ENCODE measurements at places on chromosomes 1 and 21. TPM values are rescaled to one million over a fixed set of nuclear protein-coding genes. Genes with fewer than 3 reads are reported as not detected.

The AKR7A3 gene
- total RNA-seq = 0.93 TPM

GRCh38 chr1:219317762-219318353 is 144.2 kb downstream of the LYPLAL1 start:
- DNase-seq = no peak

- DNase-seq = no peak
Observed at GRCh38 chr1:207103892-207104373, at the start of gene C4BPA. Gene C4BPA, plus strand, starts transcription at chr1:207104233. Its CDS starts 8,793 bp downstream, at chr1:207113026.

The MR1 gene
- 13.5 TPM for total RNA-seq

The OR2W3 gene
- total RNA-seq = not detected

DNA sequence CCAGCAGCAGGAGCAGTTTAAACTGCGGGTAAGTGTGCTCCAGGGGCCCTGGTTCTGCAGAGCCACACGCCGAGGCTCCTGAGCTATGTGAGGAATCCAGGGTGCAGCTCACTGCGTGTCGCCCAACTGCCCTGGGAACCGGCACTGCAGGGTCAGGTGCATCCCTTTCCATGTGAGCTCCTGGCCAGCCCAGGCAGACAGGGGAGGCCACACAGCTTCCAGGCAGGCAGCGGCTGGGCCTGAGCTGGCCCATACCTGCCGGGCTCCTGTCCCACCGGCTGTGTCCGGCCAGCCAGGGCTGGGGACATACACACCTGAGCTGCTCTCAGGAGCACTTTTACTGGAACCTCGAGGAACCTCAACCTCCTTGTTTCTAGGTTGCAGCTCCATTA is 18.6 kb upstream of the COL18A1 start:
- no peak for DNase-seq

GRCh38 chr1:93595266-93595665 is 86.4 kb downstream of the BCAR3 start:
- no peak for DNase-seq

The CR1L gene
- total RNA-seq = 1.4 TPM

- no peak for DNase-seq
Observed at GRCh38 chr1:176838276-176838995, 326.1 kb downstream of the ASTN1 start.

The PADI6 gene
- total RNA-seq = not detected

GRCh38 chr1:22375601-22376000 is 76.0 kb upstream of the ZBTB40 start:
- no peak for DNase-seq

- no peak for DNase-seq
Observed at GRCh38 chr1:201093561-201093960, 18.7 kb downstream of the CACNA1S start.

The AIM2 gene
- total RNA-seq = 23.6 TPM

The DMRTA2 gene
- total RNA-seq = not detected

DNA sequence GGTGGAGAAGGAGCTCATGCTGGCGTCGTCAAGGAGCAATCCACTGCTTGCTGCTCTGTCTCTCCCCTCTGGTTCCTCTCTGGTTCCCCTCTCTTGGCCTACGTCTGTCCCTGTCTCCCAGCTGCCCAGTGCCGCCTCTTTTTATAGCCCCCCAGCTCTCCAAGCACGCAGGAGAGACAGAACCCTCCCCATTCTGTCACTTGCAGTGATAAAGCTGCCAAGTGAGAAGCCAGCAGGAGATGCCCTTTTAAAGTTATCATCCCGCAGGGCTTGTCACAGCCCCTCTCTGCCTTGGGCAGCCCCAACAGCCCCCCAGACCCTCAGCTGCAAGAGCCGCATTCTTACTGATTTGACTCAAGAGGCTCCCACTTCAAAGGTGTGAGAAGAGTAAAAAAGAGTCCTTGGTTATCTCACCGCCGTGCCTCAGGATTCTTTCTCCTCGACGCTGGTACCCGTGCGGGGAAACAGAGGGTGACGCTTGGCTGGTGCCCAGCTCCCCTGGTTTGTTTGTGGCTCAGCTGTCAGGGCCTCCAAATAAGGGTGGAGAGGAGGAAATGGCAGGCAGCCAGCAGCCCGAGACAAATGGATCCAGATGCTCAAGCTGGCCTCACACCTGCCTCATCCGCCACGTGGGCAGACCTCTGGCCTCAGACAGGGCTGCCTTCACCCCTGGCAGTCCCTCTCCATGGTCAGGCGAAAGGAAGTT is at the start of gene NPPA:
NPPA (minus strand) TSS at position 117 of the 706 bp plus-strand sequence; CDS start at position 18, 99 bp downstream.
- no peak for DNase-seq

The OR2L5 gene
- total RNA-seq = 0.16 TPM

The TMEM50B gene
- 11.0 TPM for total RNA-seq

DNA sequence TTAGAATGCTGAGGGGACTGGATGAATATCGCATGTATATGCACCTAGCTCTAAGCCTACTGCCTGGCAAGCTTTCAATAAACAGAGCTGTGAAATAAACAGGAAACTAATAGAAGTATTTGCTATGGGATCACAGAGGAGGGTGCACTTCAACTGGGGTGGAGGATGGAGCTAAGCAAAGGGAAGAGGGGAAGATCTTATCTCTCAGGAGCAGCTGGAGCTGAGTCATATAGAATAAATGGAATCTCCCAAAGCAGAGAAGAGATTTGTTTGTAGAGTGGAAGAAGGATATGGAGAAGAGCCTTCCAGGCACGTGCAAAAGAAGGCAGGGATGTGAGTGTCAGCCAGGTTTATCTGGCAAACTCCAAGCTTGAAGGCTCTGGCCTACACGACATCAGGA is 17.0 kb upstream of the KCNA10 start:
- DNase-seq = no peak

The ANKRD34A gene
- 9.1 TPM for total RNA-seq

GRCh38 chr1:67044631-67045270 is 9.2 kb downstream of the SLC35D1 start:
- DNase-seq = no peak

- DNase-seq = no peak
Observed at GRCh38 chr21:42617486-42617885, 35.9 kb upstream of the PDE9A start.

The C1orf115 gene
- total RNA-seq = 0.87 TPM

DNA sequence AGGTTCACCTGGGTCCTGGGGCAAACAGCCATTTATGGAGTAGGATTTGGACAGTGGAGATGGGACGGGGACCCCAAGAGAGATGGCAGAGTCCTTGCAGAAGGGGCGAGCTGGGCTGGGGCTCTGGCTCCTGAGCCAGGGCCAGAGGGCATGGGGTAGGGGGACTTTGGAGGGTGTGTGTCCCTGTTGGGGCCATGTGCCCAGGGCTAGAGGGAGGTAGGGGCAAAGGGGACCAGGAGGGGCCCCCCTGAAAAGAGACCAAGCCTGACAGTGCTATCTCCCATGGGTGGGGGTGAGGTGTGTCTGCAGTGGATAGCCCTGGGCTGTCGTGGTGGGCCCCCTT is 92.3 kb downstream of the TRIM11 start:
- no peak for DNase-seq

DNA sequence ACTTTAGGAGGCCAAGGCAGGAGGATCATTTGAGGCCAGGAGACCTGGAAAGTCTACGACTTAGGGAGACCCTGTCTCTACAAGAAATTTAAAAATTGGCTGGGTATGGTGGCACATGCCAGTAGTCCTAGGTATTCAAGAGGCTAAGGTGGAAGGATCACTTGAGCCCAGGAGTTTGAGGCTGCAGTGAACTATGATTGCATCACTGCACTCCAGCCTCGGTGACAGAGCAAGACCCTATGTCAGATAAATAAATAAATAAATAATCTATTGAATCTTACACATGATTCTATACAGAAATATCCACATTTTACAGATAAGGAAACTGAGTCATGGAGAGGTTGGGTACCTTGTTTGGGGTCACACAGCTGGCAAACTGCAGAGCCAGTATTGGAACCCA is 89.1 kb downstream of the MAN1C1 start:
- no peak for DNase-seq

The CYP2J2 gene
- 0.64 TPM for total RNA-seq

GRCh38 chr21:28791595-28792282 is 200.9 kb downstream of the LTN1 start:
- DNase-seq = no peak

The ARHGAP29 gene
- 0.16 TPM for total RNA-seq

DNA sequence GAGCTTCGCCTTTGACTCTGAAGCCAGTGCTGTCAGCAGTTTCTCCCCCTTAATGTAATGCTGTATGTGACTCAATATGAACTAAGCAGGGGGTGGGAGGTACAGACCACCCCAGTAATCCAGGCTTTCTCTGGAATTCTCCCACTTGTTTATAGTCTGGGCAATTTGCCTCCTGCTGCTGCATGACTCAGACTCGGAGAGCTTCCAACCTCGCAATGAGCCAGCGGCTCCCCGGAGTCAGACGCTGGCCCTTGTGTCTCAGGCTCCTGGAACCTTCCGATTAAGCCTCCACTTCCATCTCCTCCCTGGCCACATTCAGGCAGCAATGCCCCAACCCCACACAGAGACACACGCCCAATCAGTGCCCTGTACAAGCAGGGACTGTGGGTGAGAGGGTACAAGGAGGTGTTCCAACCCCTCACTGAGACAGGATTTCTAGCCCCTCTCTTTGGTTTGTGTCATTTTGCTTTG is 471.7 kb upstream of the VAMP3 start:
- no peak for DNase-seq

GRCh38 chr1:85259912-85260274 is 431 bp upstream of the C1orf52 start:
- DNase-seq = no peak

DNA sequence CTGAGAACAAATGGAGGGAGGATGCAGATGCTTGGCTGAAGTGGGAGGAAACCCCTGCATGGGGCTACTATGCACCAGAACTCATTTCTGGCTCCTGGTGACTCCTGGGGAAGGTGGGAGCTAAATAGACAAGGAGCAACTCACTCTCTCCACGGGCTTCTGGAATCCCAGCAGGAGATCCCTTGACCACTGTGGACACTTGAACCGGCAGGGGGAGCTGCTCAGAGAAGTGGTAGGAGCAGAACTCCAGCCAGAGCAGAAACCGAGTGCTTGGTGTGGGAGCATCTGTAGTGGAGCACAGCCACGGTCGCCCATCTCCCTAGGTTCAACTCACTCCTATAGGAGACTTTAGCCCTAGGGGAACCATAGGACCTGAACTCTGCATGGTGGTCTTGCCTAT is 205.6 kb upstream of the GJB5 start:
- peak; percentile 6 for DNase-seq

- DNase-seq = no peak
Observed at GRCh38 chr1:178877896-178878295, 7.0 kb upstream of the ANGPTL1 start.

The SPRR2B gene
- not detected for total RNA-seq

- DNase-seq = no peak
Observed at GRCh38 chr1:193649587-193649986, 463.2 kb upstream of the B3GALT2 start.

- DNase-seq = no peak
Observed at GRCh38 chr21:19256934-19257660, 853.5 kb upstream of the TMPRSS15 start.

The ROR1 gene
- 0.25 TPM for total RNA-seq

DNA sequence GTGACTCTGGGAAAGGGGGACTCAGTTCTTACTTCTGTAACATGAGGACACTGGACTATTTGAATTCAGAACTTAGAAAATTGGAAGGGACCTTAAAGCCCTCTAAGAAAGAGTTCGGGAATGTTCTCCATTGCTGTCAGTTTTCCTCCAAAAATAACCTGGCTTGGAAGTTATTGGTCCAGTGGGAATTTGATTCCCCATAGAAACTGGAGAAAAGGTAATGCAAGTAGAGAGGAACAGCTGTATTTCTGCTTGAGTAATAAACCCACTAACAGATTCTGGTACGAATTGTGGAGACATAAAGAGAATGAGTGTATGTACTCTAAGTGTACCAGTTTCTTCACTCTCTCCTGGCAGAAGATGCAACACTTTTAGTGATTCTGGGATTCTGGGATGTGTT is 1.8 kb downstream of the ZBED6 start:
- DNase-seq = no peak

The LRRC7 gene
- total RNA-seq = 0.91 TPM

GRCh38 chr1:112508278-112509004 is at the start of gene WNT2B:
Gene WNT2B, plus strand, starts transcription at chr1:112508965. Its CDS starts 298 bp downstream, at chr1:112509263.
- DNase-seq = peak; percentile 49

GRCh38 chr1:52899445-52899894 is 22.1 kb downstream of the ECHDC2 start:
- no peak for DNase-seq

The LCE6A gene
- not detected for total RNA-seq

GRCh38 chr1:98897479-98897878 is 107.2 kb downstream of the PLPPR5 start:
- DNase-seq = no peak
